Naive thymus-derived CD4-positive, alpha-beta T cell (primary cell): ENCODE measurements at places on chromosomes 16 and 17. TPM values are rescaled to one million over a fixed set of nuclear protein-coding genes. Genes with fewer than 3 reads are reported as not detected.

GRCh38 chr16:87483481-87483880 lies 9.3 kb downstream of the ZCCHC14 start:
- no peak for DNase-seq
- H3K4me1 ChIP-seq: peaks cover 26% of the 10 kb centered on the region
- no peaks in the 10 kb centered on the region for H3K36me3 ChIP-seq
- no peak overlapping the region for H3K27ac ChIP-seq
- no peak overlapping the region for H3K4me3 ChIP-seq
- no peaks in the 10 kb centered on the region for H3K27me3 ChIP-seq

GRCh38 chr17:45108595-45109521 lies 23.5 kb downstream of the PLCD3 start:
- H3K36me3 ChIP-seq: peaks cover 50% of the 10 kb centered on the region
- no peak overlapping the region for H3K4me3 ChIP-seq
- H3K4me1 ChIP-seq: no peaks in the 10 kb centered on the region
- no peaks in the 10 kb centered on the region for H3K27me3 ChIP-seq

DNA sequence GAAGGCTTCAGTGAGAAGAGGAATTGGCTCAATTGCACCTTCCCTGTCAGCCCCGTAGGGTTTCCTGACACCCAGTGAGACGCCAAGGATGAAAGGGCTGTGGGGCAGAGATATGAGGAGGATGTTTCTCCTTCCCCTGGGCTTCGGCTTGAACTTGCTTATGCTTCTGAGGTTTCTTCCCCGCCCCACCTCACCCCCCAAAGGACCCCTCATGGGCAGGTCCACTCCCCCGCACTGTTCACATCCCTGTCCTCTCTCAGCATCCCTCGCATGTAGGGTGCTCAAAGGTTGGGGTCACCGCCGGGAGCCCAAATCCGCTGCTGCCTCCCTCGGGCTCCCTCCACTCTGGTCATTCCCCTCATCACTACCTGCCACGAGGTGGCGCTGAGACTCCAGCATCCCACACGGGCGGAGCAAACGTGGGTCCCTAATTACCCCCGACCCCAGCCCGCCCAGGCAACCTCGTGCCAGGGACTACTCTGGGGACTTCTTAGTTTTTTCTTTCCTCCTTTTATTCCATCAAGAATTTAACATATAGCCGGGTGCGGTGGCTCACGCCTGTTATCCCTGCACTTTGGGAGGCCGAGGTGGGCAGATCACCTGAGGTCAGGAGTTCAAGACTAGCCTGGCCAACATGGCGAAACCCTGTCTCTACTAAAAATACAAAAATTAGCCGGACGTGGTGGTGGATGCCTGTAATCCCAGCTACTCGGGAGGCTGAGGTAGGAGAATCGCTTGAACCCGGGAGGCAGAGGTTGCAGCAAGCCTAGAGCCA lies 3.3 kb upstream of the TRARG1 start:
- peak; percentile 70 for DNase-seq
- peaks cover 5% of the 10 kb centered on the region for H3K27me3 ChIP-seq
- no peaks in the 10 kb centered on the region for H3K36me3 ChIP-seq

Gene KRT222
- not detected in 2 replicates for total RNA-seq

GRCh38 chr17:63476854-63477479 lies at the start of gene ACE:
TSS of gene ACE (plus strand) at chr17:63477061. CDS start at chr17:63477095, 34 bp downstream.
- no peaks in the 10 kb centered on the region for H3K27me3 ChIP-seq
- peak within 1 kb of the TSS; percentile 24 for H3K4me3 ChIP-seq
- H3K27ac ChIP-seq: no peak within 1 kb of the TSS
- H3K4me1 ChIP-seq: peaks cover 14% of the 10 kb centered on the region

DNA sequence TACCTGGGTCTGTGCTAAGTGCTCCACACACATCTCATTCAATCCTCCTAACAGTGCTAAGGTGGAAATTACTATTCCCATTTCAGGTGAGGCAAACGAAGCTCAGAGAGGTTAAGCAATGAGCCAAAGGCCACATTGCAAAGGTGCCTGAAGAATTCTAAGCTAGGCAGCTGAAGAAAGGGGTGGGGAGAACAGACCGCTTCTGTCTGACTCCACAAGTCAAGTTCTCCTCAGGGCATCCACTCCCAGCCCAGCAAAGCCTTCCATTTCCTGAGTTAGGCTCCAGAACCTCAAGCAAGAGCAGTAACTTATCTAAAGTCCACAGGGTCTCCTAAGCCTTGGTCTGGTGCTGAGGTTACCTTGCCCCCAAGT lies 27.0 kb upstream of the MRPS23 start:
- H3K27ac ChIP-seq: no peak overlapping the region
- DNase-seq: no peak
- H3K36me3 ChIP-seq: no peaks in the 10 kb centered on the region

Gene AATK
- 0.61 and 1.4 TPM in 2 replicates for total RNA-seq

GRCh38 chr16:57871456-57871855 lies 69.2 kb upstream of the KIFC3 start:
- no peak overlapping the region for H3K27ac ChIP-seq
- no peaks in the 10 kb centered on the region for H3K27me3 ChIP-seq
- H3K4me1 ChIP-seq: no peaks in the 10 kb centered on the region

Gene HEATR9
- total RNA-seq: 0.22 and 0.31 TPM in 2 replicates

Gene DDX42
- total RNA-seq: 117 TPM

Gene TOM1L1
- not detected for total RNA-seq

Gene LGALS9B
- total RNA-seq: 0.24 TPM in 1 of 2 replicates, not detected in the other

DNA sequence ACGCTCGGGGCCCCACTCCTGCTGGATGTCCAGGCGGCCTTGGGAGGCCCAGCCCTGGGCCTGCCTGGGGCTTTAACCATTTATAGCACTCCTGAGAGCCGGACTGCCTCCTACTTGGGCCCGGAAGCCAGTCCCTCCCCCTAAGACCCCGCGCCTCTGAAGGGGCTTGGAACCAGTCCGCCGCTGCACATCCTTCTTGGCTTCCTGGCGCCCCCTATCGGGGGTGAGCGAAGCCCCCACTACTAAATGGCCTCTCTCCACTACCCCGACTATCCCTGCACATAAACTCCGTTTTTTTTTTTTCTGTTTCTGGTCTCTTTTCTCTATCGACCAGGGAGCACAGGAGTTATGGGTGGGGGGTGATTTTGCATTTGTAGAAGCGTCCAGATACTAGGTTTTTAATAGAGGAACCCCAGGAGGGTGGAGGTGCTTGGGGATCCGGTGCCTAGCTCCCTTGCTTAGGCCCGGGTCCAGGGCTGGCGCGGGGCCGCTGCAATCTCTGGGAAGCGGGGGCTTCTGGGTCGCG lies 633 bp upstream of the NOL3 start:
- no peaks in the 10 kb centered on the region for H3K36me3 ChIP-seq
- no peak overlapping the region for H3K27ac ChIP-seq
- H3K4me3 ChIP-seq: no peak overlapping the region
- peaks cover 39% of the 10 kb centered on the region for H3K27me3 ChIP-seq
- peaks cover 34% of the 10 kb centered on the region for H3K4me1 ChIP-seq

GRCh38 chr17:36773039-36773438 lies 164.2 kb upstream of the LHX1 start:
- H3K36me3 ChIP-seq: no peaks in the 10 kb centered on the region
- H3K27me3 ChIP-seq: no peaks in the 10 kb centered on the region
- no peak overlapping the region for H3K4me3 ChIP-seq
- no peak for DNase-seq

- H3K27me3 ChIP-seq: no peaks in the 10 kb centered on the region
- no peaks in the 10 kb centered on the region for H3K4me1 ChIP-seq
- no peak overlapping the region for H3K4me3 ChIP-seq
- no peaks in the 10 kb centered on the region for H3K36me3 ChIP-seq
- no peak for DNase-seq
- H3K27ac ChIP-seq: no peak overlapping the region
Measured at GRCh38 chr17:77303620-77304019, 162.9 kb downstream of the SEC14L1 start.

DNA sequence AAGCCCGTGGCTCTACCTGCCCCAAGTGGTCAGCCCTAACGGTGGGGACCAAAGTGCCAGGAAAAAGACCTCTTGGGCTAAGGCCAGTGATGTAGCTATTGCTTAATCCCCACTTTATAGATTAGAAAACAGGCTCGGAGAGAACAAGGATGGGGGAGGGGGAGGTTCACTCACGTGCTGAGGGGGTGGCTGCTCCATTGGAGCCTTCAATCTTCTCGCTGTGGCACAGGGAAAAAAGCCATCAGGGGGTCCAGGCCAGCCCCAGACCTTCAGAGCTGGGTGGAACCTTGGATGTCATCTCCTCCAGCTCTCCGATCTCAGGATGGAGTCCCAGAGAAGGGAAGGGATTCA lies 45.9 kb downstream of the SRCIN1 start:
- no peak overlapping the region for H3K27ac ChIP-seq
- H3K4me3 ChIP-seq: peak overlapping the region; percentile 81
- DNase-seq: peak; percentile 11
- peaks cover 10% of the 10 kb centered on the region for H3K27me3 ChIP-seq

Gene SNTB2
- 13.4 TPM for total RNA-seq
